GM12878 (cell line): ENCODE measurements at places on chromosomes 2 and 18.
A peak's percentile ranks its signal among the peaks of the same experiment; 100 is the strongest.

- no peak for DNase-seq
Observed at GRCh38 chr2:177394594-177394973, 2.0 kb downstream of the AGPS start.

DNA sequence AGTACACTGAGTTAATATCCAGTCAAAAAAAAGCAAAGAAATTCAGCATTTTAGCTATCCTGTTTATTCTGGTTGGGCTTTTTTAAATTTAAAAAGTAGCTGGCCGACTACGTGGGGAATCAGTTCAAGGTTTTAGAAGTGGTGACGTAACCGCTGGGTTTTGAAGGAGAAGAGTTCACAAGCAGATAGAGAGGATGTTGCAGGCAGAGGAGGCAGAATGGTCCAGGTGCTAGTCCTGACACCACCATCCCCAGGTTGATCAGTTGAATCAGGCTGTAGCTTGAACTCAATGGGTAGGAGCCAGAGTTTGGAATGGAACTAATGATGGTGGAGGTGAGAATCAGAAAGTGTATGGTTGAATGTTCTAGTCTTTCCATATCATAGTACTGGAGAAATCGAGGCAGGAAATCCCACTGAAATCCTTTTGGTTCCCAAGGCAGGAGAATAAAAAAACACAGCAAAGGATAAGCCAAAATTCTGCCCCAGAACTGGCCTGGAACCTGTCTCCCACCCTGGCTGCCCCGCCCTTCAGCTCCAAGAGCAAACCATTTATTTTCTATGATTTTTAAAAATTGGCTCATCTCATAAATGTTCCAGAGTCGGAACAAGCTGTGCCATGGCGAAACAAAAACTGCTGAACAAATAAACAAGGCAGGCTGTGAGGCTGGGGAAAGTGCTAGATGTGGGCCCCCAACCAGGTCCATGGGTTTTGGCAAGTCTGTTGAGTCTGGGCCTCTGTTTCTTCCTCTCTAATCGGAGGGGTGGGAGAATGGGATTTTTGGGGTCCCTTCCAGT lies 44.0 kb downstream of the SLC4A1AP start:
- DNase-seq = no peak

GRCh38 chr2:24957976-24958375 lies 13.8 kb downstream of the DNAJC27 start:
- no peak for DNase-seq

GRCh38 chr2:14285812-14286211 lies 346.7 kb upstream of the LRATD1 start:
- no peak for DNase-seq

DNA sequence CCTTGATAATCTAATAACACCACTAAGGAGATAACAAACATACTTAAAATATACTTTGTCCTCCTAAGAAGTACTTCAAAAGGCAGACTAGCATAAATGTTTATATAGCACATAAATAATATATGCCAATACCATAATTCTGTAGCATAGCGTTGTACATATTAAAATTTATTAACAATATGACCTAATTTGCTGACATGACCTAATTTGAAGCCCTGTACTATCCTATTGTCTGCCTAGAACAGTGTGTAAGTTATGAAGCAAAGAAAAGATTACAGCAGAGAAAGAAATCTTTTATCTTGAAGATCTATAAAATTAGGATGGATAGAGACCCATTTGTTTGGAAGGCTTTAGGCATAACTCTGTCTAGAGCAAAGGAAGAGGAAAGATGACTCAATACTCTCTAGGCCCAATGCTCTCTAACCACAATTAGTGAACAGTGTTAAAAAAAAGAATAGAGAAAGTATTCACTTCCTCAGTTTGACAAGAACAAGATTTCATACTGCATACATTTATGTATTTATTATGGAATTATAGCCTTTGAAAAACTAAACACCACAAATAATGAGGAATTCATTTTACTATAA lies 231.3 kb downstream of the ZRANB3 start:
- DNase-seq = peak; percentile 5

- DNase-seq = no peak
Observed at GRCh38 chr2:143084462-143084861, 44.8 kb upstream of the ARHGAP15 start.

DNA sequence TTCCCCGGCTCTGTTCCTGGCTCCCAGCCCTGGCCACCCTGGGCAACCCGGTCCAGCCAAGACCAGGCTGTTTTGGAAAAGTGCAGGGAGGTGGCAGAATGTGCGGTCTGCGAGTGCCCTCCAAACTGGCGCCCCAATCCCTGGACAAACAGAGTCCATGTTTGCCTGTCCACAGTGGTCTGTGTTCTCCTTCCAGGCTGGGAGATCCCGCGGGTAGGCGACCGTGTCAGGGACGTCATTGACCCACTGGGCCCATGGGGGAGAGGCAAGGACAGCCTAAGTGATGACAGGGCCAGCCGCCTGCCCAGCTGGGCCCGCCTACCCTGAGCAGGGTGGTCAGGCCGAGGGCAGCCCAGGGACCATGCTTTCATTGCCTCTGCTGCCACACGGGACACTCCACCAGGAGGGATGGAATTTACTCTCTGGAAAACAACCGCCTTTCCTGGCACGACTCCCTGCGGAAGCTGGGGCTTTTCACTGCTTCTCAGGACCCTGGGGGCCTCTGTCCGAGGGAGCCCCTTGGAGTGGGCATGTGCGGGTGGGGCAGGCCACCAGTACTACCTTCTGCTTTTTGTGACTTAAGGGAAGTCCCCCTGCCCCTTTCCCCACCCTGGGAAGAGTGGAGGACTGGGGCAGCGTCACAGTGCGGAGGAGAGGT lies 20.1 kb downstream of the CYP26B1 start:
- no peak for DNase-seq

DNA sequence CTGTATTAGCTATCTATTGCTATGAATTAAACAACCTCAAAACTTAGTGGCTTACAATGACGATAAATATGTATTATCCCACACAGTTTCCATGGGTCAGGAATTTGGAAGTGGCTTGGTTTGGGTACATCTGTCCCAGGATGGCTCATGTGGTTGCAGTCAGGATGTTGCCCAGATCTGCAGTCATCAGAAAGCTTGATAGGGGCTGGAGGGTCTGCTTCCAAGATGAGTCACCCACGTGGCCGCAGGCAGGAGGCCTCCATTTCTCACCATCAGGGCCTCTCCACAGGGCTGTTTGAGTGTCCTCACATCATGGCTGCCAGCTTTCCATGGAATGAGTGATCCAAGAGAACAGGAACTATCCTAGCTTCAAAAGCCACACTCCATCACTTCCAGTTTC lies 46.4 kb downstream of the CHRNA1 start:
- DNase-seq = no peak

DNA sequence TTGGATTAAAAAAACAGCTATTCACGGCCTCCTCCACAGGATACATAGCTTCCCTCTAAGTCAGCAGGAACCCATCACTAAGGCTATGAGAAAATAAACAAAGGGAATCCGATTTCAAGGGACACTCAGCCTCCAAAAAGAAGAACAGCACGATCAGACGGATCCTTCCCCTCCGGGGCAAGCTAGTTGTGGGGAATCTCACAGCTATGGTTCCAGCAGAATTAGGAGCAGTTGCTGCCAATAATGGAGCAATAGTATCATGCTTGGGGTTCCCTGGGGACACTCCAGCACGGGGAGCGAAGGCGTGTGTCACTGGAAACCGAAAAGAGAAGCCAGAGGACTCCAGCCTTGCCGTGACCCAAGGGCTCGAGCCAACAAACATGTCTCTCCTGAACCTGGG lies 163.1 kb downstream of the TTC32 start:
- no peak for DNase-seq

DNA sequence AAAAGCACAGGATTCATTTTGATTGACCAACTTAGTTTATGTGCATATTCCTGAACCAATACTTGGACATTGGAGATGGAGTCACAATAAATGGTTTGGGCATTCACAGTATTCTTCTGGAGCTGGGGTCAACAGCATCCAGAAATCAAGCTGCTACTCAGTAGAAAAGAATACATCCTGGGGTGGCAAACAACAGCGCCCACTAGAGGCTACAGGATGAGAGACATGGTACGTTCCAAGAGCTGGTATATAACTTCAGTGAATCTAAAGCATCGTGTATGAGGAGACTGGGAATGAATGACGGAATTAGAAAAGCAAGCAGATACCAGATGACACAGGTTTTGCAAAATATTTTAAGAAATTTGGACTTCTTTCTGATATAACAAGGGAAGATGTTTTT lies 142.9 kb upstream of the FIGN start:
- no peak for DNase-seq

DNA sequence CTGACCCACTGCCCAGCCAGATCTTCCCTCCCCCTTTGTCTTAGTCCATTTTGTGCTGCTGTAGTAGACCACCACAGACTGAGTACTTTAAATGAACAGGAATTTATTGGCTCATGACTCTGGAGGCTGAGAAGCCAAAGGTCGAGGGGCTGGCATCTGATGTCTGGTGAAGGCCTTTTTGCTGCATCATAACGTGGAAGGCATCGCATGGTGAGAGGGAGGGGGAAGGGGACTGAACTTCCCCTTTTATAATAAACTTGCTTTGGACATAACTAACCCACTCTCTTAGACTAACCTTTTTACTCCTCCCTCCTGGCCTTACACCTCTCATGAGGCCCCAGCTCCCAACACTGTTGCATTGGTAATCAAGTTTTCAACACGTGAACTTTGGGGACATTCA lies 83.8 kb downstream of the MAP4K4 start:
- DNase-seq = no peak

DNA sequence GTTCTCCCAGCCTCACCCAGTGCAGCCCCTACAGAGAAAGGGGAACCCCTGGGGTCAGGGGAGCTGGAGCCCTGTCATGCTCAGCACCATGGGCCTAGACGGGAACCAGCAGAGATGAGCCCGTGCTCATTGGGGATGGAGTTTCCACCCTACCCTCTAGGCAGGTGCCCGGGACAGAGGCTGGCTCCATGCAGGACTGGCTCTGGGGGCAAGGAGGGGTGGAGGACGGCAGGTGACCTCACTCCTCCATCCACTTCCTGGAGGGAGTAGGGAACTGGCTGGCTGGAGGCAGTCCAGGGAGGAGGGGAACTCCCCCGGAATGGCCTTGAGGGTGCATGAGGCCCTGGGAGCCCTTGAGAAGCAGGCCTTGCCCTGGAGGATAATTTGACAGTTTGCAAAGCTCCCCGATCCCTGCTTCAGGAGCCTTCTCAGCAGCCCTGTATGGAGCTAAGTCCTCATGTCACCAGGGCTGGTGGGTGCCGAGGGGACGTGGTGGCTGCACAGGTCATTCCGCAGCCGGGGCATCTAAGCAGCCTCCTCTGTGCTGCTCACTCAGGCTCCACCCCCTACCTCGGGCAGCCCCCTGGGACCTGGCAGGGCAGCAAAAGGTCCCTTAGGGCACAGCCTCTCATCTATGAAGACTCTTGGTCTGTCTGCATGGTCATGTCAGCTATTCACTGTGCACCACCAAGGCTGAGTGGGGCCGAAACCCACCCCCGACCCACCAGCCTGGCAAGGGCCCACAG lies 2.1 kb downstream of the NEURL3 start:
- DNase-seq = no peak

DNA sequence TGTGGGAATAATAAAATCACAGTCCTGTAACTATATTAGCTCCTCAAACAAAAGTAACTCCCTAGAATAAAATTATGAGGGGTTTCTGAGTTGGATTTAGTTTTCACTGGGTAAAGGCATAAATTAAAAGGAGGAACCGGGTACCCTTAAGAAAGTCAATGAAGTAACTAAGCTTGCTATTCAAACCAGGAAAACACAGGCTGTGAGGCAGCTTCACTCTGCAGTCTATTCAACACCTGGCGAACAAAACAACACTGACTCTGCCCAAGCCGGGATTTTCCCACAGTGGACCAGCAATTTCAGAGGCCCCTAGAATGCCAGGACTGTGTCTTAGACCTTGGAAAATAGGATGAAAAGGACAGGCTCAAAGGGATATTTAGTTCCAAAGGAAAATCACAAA lies 24.6 kb upstream of the CREB1 start:
- DNase-seq = no peak

- DNase-seq = no peak
Observed at GRCh38 chr18:32049393-32050171, 31.0 kb downstream of the RNF125 start.

DNA sequence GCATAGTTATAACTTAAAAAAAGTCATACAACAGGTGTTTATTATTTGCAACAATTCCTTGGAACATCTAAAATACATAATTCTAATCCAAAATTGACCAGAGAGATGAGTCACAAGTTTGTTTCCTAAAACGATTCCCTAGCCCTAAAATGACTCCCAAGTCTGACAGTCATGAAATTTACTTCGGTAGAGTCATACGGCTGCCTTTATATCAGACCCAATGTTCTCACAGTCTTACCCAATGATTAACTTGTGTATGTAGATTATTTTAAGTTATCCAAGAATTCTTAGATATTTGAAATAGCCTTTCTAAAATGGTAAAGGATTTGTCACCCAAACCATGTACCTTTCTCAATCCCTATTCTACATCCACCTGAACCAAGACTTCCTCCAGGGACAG lies 174.9 kb downstream of the LAMA1 start:
- no peak for DNase-seq

DNA sequence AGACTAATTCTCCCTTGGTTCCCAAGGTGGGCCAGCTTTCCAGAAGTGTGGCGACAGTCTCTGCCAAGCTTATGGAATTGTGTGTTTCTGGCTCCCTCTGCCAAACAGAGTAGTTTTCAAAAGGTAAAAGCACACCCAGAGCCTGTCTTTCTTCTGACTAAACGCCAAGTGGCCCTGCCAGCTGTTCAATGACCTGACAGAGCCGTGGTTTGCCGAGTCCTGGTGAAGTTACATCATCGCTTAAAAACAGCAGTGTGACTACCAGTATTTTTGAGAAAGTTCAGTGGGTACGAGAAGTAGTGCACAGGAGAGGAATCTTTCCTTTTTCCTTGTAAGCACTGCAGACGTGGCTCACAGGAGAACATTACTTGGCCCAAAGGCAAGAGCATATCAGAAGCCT lies 1.9 kb downstream of the PER2 start:
- no peak for DNase-seq

DNA sequence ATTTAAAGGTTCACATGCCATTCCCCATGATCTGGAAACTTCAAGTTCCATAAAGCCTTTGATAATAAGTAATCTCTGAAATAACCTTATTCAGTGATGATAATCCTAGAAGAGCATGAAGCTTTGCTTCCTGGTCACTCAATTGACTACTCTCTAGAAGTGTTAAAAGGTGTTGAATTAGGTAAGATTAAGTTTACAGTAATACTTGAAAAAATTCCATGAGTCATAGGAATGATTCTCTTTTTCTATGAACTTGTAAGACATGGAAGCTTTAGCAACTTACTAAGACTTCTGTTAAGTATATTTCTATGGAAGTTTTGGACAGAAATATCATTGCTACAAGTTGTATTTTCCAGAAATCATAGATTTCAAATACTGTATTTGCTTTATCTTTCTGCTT lies 100.6 kb downstream of the MYO1B start:
- no peak for DNase-seq

DNA sequence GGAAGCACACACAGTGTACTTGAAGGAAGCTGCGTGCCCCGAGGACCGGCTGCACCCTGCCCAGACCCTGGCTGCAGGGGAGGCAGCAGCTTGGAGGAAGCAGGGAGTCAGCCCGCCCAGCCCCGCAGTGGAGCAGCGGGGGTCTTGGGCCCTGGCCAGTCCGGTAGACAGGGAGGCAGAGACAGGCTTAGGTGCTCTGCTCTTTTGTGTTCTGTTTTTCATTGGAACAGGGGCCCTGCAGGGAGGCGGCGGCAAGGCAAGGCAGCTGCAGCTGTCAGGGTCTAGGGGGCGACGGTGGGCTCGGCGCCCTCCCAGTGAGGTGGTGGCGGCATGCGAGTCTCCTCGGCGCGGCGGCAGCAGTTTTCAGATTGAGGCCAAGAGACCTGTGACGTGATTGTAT lies 53.3 kb upstream of the TFCP2L1 start:
- no peak for DNase-seq

- no peak for DNase-seq
Observed at GRCh38 chr2:127640082-127641072, 5.6 kb upstream of the GPR17 start.

GRCh38 chr2:29821591-29821990 lies 99.8 kb downstream of the ALK start:
- no peak for DNase-seq
